ENCODE measurements at places on chromosomes 5 and 9.

GRCh38 chr5:33850100-33850594, 41.6 kb downstream of the ADAMTS12 start:
- no peak for DNase-seq

DNA sequence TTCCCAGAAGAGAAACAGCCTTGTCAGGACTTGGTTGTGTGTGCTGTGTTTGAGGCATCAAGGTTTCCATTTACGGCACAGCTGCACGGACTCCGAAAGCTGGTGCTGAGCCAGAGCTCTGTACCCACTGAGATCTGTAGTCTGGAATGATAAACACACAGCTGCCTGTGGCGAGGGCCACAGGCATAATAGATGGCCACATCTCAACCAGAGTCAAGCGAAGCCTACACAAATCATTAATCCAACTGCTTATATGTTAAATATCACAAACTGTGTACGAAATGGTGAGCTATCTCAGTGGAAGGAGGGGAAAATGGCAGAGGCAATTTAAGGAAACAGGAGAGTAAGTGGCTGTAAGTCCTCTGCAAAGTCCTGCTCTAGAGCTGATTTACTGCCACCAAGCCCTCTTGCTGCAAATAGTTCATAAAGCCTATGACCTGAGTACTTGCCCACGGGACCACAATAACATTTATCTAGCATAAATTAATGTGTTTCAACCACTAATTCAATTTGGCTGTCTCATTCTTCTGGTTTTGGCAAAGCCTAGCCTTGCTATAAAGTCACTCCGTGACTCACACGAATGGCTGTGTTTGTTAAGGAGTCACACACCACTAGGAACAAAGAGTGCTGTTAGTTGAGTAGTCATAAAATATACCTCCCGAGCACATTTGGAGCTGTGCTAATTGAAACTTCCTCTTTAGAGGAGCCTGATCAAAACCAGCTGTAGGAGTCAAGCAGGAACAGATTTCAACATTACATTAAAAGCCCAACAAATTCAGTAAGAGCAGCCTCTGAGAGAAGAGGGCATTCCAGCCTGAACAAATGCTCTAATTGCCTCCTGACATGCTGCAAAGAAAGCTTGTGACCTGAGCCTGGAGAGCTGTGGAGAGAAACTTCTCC, 738.6 kb upstream of the ZNF608 start:
- peak; percentile 97 for DNase-seq

DNA sequence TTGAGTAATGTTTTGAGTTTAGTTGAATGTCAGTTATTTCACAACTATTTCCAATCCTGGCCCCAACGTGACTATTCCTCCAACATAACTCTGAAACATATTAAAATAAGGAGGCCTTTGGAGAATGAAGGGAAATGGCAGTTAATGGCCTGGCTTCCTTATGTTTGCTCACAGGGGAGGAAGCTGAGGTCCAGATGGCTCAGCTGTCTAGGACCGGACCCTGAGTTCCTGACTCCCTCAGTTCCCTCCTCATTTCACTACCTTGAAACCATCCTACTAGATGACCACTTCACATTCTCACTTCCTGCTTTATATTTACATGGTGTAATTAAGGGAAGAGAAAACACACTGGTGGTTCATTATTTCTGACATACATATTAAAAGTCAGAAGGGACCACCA, 6.6 kb downstream of the OTULINL start:
- no peak for DNase-seq

- no peak for DNase-seq
Measured at GRCh38 chr9:96751815-96752214, 26.1 kb downstream of the ZNF510 start.

DNA sequence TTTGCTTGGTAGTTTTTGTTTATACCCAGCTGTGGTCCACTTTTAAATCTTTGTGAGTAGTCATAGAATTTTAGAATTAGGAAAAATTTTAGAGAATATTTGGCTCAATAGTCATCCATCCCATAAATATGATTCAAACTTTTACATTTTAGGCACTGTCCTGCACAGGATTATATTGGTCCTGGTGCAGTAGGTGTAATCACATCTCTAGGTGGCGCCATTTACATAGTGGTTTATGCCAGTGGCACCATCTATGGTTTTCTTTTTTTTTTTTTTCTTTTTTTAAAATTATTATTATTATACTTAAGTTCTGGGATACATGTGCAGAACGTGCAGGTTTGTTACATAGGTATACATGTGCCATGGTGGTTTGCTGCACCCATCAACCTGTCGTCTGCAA, 260.7 kb upstream of the KCNN2 start:
- DNase-seq: peak; percentile 18

GRCh38 chr5:146344155-146345118, 5.8 kb downstream of the POU4F3 start:
- DNase-seq: no peak

DNA sequence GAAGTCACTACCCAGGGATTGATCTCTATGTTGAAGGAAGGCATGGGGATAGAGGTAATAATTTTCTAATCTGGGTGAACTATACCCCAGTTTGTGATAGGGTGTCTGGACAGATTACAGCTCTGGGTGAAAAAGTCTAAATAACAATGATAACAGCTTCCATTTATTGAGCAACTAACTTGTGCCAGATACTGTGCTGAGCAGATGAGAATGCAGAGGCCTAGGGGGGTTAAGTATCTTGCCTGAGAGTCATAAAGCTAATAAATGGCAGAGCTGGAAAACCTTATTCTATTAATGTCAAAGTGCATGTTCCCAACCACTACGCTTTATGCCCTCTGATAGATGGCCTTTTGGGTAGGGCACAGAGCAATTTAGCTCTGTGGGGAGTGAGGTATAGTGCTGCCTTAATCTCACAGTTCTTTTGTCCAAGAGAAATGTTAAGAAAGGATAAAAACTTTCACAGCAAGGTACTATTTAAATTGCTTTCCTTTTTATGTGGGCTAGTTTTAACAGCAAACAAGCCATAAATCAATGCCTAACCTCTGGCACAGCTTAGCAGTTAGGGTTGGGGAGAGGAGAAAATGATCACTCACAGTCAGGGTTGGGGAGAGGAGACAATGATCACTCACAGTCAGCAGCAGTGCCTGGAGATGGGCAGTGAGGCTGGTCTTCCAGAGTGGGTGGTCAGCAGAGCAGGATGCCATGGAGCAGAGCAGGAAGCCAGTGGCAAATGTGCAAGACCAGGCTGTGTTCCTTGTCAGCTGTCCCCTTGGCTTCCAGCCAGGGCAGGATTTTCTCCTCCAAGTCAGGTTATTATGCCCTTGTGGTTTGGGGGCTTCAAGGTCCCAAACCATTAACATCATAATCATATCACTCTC, 187.0 kb downstream of the CARTPT start:
- DNase-seq: no peak

DNA sequence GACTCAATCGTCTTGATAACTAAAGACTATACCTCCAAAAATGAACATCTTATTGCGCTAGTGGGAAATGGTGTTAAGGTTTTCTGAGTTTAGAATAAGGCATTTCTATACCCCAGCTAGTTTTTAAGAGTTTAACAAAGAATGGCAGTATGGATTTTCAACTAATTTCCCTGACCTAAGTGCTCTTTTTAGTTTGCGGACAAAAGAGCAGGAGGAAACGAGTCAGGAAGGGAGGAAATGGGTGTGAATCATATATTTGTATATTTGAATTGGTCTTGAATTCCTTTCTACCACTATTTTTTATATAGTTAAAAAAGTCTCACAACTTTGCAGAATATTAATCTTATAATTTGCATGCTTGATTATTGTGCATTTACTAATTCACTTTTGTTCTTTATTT, 516.3 kb upstream of the ZNF608 start:
- DNase-seq: no peak

- DNase-seq: no peak
Measured at GRCh38 chr9:4630836-4631235, 31.3 kb upstream of the PLPP6 start.

GRCh38 chr9:32647671-32648070, 12.2 kb upstream of the TAF1L start:
- no peak for DNase-seq

GRCh38 chr5:14405706-14406553, 175.7 kb upstream of the OTULINL start:
- DNase-seq: no peak

DNA sequence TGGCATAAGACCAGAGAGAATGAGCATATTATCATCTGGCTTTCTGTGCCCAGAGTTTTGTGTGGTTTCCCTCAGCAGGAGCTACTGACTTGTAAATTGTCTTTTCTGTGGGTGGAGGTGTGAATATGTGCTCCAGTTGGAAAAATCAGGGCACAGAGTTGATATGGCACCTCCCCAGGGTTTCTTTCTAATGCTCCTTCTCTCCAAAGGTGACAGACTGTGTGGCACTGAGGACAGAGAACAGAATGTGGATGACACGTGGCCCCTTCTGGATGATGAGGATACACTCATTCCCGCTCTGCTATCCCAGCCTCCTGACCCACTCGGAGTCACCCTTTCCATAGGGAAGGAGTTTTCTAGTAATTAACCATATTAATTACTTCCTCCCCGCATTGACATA, 221.0 kb downstream of the ICE1 start:
- DNase-seq: no peak

GRCh38 chr9:89426384-89426961, 71.4 kb downstream of the SEMA4D start:
- DNase-seq: no peak

GRCh38 chr5:108109059-108109458, 272.8 kb downstream of the FBXL17 start:
- no peak for DNase-seq

- DNase-seq: no peak
Measured at GRCh38 chr9:132742821-132743311, 72.6 kb downstream of the GTF3C4 start.

DNA sequence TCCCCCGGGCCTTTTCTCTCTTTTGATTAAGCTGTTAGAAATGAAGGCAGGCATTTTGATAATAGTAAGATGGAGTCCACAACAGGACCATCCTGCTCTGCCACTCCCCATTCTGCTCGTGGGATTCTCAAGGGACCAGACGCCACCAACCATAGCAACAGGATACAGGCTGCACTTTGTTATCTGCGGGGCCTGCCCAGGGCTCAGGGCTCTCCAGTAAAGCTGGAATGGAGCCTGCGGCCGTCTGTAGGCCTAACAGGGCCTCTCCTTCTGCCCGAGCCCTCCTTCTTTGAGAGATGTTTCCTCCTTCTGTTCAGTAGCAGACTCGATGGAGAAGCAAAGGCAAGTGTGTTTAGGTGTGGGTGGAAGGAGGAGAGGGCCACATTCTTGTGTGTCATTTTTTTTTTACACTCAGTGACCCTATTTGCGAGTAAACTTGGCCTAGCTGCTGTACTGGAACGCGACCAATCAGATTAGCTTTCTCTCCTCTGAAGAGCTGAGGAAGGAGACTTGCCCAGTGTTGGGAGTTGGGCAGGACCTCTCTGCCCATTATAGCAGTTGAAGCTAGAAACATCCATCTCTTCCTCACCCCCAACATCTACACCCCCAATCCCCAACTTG, 8.9 kb upstream of the EPB41L4B start:
- DNase-seq: no peak

DNA sequence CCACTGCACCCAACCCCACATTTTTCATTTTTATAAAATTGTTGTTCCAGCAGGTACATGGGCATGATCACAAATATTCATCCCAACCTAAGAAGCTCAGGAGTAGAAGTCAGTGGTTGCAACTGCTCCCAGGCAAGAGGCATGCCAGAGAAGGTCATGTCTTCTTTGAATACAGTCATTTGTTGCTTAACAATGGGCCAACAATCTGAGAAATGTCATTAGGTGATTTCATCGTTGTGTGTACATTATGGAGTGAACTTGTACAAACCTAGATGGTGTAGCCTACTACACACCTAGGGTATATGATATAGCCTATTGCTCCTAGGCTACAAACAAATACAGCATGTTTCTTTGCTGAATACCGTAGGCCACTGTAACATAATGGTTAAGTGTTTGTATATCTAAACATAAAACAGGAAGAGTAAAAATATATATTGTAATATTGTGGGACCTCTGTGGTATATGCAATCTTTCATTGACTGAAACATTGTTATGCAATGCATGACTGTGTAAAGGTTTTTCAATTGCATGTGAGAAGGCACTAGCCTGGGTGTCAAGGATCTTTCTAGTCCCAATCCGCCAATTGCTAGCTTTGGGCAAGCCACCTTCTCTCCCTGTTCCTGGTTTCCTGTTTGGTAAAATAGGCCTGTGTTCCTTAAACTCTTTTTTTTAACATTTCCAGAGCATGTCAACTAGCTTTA, 27.6 kb downstream of the ATP10B start:
- DNase-seq: no peak

DNA sequence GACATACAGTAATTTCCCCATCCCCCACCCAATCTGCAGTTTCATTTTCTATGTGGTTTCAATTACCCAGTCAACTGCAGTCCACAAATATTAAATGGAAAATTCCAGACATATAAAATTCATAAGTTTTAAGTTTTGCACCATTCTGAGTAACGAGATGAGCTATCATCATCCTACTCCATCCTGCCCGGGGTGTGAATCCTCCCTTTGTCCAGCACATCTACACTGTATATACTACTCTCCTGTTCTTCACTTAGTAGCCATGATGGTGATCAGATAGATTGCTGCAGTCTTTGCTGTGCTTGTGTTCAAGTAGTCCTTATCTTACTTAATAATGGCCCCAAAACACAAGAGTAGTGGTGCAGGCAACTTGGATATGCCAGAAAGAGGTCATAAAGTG, 11.3 kb downstream of the OXCT1 start:
- no peak for DNase-seq

DNA sequence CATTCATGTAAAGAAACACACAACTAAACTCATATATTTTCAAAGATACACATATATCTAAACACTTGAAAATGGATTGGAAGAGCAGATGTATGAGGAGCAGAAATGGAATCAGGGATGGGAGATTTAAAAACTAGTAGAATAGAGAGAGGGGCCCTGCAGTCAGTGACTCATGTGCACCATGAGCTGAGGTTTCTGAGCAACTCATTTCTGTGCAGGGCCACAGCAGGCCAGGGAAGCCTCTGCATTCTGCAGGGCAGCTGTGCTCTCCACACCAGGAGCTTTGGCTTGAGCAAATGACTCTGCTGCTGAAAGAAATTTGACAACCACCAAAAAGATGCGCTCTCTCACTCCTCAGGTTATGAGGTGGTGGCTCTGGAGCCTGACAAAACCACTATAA, 27.1 kb downstream of the LHX6 start:
- DNase-seq: no peak

GRCh38 chr5:39905356-39905755, 480.6 kb upstream of the DAB2 start:
- no peak for DNase-seq

DNA sequence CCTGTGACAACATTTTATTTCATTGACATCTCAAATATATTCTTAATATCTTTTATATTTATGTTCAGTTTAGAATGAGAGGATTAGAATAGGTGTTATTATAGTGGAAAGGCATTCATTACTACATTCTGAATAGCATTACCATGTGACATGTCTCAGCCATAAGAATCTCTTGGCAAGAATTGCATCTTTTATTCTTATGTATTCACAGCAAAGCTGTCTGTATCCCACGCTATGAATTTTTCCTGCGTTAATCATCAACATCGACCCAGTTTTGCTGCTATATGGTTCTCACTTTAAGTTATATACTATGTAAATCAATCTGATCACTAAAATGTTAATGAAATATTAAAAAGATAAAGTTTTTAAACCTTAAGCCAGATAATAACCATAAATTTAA, 248.6 kb downstream of the TMEM232 start:
- DNase-seq: no peak
